NCI-H460 (cell line): ENCODE measurements at places on chromosomes 6 and 20.

GRCh38 chr6:137977814-137978213 lies 110.8 kb downstream of the TNFAIP3 start:
- DNase-seq, result no peak

DNA sequence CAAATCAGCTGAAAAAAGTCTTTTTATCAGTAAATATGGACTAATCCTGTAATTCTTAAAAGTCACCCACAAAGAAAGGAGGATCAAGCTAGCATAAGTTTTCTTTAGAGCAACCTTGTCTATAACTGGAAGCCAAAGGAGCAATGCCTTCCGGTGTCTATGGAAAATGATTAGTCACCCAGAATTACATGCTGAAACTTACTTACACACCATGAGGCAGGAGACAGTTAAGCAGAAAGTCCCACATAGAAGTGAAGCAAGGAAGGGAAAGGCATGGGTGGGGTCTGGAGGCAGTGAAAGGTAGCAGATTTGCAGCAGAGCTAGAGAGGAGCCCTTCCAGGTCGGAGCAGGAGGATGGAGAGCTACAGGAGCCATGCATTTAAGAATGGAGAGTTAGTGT lies 153.7 kb upstream of the RIPOR2 start:
- DNase-seq, result no peak

GRCh38 chr6:36443471-36444428 lies 950 bp downstream of the KCTD20 start:
- no peak for DNase-seq

GRCh38 chr6:141464896-141465295 lies 667.8 kb upstream of the GJE1 start:
- no peak for DNase-seq

DNA sequence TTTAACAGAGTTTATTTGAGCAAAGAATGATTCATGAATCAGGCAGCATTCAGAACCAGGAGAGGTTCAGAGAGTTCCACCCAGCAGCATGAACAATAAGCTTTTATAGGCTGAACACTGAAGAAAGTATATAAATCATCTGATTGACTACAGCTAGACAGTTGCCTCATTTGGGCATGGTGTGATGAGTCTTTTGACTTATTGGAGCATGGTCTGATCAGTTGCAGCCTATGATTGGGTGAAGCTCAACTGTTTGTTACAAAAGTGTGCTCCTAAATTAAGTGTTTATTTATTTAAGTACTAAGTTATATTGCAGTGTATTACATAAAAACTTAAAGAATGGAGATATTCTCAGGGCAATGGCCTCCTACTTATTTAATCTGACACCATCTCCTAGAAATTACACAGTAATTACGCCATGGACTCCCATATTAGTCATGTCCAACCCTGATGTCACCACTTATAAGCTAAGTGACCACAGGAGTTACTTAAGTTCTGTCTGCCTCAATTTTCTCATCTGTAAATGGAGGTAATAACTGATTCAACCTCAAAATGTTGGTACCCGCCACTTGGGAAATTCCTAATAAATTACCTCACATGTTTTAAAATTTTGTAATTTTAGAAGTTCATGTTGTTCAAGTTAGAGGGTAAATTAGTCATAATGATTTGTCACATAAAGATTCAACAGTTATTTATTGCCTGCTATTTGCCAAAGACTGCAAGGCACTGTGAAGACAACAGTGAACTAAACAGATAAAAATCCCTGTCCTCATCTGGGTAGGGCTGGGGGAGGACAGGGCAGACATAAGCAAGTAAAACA lies 15.2 kb upstream of the ROS1 start:
- peak; percentile 29 for DNase-seq

DNA sequence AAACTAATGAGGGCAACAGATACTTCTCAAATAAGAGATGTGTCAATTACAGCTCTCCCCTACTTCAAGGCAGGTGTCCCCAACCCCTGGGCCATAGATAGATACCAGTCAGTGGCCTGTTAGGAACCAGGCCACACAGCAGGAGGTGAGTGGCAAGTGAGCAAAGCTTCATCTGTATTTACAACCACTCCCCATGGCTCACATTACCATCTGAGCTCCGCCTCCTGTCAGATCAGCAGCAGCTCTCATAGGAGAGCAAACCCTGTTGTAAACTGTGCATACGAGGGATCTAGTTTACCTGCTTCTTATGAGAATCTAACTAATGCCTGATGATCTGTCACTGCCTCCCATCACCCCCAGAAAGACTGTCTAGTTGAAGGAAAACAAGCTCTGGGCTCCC lies 422.1 kb downstream of the GJA1 start:
- no peak for DNase-seq

- no peak for DNase-seq
Observed at GRCh38 chr6:157603314-157603940, 219.6 kb upstream of the SNX9 start.

GRCh38 chr20:60642541-60642940 lies 609.5 kb upstream of the CDH4 start:
- no peak for DNase-seq

DNA sequence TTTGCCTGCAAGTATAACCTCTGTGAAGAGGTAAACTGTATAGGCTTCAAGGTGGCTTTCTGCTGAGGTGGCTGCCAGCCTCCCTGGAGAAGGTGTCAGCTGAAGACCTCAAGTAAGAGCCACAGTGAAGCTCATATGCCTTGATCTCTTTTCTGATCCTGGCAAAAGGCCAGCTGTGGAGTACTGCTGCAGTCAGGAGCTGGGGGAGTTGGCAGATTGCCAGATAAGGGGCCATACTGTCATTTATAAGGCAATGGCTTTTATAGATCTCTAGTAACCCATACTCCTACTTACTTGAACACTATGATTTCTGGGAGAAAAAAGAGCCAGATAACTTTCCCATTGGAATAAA lies 8.8 kb upstream of the CEP85L start:
- DNase-seq, result no peak

- DNase-seq, result no peak
Observed at GRCh38 chr20:58457083-58457695, 58.0 kb downstream of the APCDD1L start.

GRCh38 chr6:80456724-80457438 lies 350.4 kb downstream of the BCKDHB start:
- DNase-seq, result no peak

DNA sequence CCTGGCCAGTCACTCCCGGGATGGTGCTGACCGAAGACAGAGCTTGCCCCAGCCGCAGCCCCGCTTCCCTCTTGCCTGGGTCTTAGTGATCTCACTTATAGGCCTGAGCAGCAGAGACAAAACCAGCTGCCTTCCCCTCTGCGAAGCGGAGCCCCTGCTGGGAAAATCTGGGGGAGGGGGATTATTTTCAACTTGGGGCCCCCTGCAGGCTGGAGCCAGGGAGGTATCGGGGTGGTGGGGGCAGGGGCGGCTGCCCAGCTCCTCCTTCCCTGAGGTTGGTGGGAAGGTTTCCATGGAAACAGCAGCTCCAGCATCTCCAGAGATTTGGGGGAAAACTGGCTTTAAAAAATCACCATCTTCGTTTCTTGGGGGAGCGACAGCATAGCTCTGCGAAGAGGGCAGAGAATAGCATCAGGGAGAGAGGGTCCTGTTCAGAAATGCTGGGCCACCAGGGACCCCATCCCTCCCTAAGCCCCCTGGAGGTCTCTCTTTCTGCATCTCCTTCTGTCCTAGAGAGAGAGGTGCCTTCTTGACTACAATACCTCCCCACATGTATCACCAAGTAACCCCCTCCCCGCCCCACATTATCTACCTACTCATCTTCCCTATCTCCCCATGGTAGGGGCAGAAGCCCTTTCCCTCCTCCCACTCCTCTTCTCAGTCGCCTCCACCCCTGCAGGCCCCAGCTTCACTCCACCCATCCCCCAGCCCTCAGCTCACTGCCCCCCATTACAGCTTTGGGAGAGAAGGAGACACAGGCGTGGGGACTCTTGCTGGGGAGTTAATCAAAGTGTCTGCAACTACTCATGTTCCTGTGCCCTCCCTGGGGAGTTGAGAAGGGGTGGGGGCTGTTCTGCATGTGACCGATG lies 88.4 kb upstream of the CCDC167 start:
- no peak for DNase-seq

- no peak for DNase-seq
Observed at GRCh38 chr6:164370773-164371172, 938.6 kb downstream of the C6orf118 start.

DNA sequence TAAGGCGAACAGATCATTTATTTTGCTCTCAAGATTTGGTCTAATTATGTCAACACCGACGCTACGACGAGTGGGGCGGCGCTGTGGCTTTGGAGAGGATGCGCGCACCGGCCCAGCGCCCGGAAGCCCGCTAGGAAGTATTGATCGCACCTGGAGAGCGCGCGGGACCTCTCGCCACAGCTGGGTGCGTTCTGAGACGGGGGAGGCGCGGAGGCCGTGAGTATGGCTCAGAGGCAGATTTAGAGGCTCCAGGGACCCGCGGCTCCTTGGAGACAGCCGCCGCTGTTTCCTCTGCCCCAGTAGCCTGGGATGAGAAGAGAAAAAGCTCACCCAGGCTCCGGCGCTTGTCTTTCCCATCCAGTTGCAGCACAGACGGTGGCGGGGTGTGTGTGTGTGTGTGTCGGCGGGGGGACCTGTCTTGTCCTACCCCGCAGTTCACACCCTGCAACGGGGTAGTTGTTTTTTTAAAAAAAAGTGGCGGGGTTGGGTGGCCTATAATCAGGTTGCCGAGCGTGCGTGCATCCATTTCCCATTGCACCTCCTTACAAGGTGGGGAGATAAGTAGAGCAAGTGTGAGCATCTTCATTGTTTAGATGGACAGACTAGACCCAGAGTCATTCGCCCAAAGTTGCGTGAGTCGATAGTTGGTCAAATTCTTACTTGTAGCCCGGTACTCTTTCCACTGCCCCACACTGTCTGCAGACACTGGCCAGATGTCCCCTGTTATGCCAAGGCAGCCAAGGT lies 11.2 kb downstream of the TFAP2D start:
- no peak for DNase-seq

DNA sequence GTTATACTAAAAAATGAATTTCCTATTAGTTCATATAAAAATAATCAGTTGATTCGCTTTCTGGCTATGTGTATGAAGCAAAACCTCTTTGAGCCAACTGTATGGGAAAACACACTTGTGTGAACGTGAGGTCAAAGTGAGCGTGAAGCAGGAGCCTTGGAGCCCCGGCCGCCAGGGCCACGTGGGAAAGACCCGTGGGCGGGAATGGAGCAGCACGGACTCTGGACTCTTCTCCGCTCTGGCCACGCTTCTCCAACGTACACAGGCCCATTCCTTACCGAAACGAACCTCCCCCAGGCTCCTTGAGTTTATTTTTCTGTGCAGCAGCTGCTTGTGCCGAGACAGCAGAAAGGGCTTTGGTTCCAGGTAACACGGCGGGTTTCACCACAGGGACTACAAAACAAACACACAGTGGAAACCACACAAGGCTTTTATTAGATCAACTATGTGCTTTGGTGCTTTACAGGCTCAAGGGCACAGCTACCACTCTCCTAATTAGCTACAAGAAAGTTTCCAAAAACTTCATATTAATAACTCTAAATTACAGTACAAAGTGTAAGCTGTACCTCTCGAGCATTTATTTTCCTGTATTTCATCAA lies 62.7 kb downstream of the TAF4 start:
- DNase-seq, result no peak

- no peak for DNase-seq
Observed at GRCh38 chr20:6679086-6679485, 88.4 kb upstream of the BMP2 start.

DNA sequence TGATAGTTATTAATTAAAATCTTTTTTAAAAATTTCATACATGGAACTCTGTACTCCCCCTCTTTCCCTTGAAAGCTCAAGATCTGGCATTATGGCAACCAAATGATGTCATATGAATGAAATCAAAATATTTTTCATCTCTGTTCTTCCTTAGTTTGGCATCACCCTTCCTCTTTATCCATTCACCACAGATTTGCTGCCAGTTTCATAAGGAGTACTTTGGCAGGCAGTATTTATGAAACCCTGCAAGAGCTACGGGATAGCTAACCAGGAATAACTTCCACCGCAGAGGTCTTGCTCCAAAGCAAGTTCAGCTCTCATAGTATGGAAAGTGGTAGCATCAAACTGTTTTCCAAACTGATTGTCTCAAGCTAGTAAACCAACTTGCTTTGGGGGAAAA lies 113.9 kb upstream of the DOK5 start:
- DNase-seq, result no peak

GRCh38 chr6:163415620-163416556 lies 1.4 kb downstream of the QKI start:
- DNase-seq, result peak; percentile 33

GRCh38 chr6:111973118-111973761 lies 80.7 kb upstream of the CCN6 start:
- no peak for DNase-seq

GRCh38 chr6:30712441-30712945 lies 4.6 kb downstream of the MDC1 start:
- no peak for DNase-seq

- DNase-seq, result no peak
Observed at GRCh38 chr20:32018269-32019155, 8.3 kb downstream of the CCM2L start.

GRCh38 chr6:44277763-44278162 lies 7.5 kb downstream of the TMEM151B start:
- no peak for DNase-seq
